IMR-90 (cell line): ENCODE measurements at places on chromosomes 13 and 19. TPM values are rescaled to one million over a fixed set of nuclear protein-coding genes. Genes with fewer than 3 reads are reported as not detected.

The HIPK4 gene
- total RNA-seq: 0.18 and 0.28 TPM in 2 replicates

DNA sequence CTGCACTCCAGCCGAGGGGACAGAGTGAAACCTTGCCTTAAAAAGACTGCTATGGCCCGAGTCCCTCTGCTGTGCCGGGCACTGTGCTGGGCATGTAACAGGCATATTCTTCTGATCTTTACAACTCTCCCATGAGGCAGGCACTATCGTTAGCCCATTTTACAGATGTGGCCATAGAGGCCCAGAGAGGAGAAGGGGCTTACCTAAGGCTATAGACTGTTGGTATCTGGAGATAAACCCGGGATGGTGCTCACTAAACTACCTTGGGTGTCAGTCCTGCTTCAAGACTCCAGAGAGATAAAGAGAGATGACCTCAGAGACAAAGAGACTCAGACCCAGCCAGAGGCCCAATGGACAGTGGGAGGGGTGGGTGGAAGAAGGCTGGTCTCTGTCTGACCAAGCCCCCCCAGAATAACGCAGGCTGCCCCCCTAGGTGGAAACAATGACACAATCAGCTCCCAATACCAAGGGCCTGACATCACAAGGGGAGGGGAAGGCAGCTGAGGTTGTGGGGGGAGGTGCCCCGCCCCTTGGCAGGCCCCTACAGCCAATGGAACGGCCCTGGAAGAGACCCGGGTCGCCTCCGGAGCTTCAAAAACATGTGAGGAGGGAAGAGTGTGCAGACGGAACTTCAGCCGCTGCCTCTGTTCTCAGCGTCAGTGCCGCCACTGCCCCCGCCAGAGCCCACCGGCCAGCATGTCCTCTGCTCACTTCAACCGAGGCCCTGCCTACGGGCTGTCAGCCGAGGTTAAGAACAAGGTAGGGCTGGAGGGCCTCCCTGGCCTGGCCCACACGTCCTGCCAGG lies at the start of gene CNN1:
Gene CNN1 (plus strand): TSS at position 620 of the 805 bp plus-strand sequence. CDS start 77 bp downstream, at position 697.
- peak; percentile 90 for DNase-seq

GRCh38 chr13:102599426-102600012 lies 2.7 kb downstream of the TPP2 start:
- DNase-seq: no peak

GRCh38 chr13:114096811-114097211 lies 35.6 kb downstream of the RASA3 start:
- DNase-seq: no peak

DNA sequence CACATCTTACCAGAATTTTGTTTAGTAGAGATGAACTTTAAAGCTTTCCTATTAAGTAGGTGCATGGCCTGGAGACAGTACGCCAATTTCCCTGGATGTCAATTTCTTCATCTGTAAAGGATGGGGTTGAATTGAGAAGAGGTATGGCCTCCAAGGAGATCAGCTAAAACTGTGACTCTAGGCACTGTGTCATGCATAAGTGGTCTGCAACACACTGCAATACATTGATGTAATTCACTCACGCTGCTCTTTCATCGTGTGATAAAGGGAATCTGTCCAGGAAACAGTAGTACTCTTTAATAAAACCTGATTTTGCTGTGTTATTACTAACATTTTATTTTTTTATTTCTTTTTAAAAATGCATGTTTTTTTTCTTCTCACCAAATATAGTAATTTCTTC lies 795.8 kb downstream of the DIAPH3 start:
- DNase-seq: no peak

DNA sequence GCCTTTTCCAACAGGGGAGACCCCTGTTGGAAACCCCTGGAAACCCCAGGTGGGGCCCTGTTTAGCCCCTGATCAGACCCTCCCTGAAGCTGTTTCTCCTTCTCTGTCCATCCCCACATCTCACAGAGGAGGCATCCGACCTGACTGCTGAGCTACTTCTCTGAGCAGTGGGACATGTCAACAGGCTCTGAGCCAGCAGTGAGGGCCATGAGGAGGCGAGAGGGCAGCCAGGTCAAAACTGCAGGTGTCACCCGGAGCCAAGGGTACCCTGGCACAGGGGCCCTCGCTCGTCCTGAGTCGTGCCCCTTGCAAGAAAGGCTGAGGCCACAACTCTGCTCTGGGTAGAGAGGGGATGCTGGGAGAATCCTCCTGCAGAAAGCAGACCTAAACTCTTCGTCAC lies 13.6 kb downstream of the PEPD start:
- DNase-seq: no peak

The FXYD1 gene
- total RNA-seq: 0.18 TPM in 1 of 2 replicates, not detected in the other

The CLEC17A gene
- not detected in 2 replicates for total RNA-seq

DNA sequence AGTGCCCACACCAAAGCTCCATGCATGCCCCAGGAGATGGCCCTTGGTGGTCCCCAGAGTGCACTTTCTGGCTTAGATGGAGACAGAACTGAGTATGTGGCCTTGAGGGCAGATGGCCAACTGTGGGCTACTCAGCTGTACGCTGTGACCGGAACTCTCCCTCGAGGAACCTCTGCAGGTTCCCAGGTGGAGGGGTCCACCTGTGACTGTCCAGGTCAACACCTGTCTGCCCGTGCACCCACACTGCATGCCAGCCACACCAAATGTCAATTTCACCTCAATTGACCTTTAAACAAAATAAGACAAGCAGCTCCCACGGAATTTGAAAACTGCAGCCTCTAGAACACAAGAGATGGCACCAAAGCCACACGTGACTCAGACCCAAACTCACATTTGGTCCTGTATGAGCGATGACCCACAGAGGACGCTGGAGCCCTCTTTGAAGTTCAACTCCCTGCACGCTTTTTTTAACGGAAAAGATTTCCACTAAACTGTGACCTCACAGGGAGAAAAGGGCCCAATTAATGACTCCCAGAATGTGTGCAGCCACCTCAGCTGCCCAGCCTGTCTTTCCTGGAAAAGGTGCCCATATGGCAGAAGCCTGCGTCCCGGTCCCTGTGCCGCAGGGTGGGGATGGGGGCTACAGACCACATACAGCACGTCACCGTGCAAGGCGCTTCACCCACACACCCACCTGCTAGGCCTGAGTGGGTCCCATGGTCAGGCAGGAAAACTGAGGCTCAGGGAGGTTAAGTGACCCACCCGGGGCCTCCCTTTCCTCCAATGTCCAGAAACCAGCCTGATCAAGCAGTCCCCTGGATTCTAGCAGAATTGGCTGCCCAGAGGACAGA lies 47.7 kb downstream of the KLF2 start:
- DNase-seq: no peak

DNA sequence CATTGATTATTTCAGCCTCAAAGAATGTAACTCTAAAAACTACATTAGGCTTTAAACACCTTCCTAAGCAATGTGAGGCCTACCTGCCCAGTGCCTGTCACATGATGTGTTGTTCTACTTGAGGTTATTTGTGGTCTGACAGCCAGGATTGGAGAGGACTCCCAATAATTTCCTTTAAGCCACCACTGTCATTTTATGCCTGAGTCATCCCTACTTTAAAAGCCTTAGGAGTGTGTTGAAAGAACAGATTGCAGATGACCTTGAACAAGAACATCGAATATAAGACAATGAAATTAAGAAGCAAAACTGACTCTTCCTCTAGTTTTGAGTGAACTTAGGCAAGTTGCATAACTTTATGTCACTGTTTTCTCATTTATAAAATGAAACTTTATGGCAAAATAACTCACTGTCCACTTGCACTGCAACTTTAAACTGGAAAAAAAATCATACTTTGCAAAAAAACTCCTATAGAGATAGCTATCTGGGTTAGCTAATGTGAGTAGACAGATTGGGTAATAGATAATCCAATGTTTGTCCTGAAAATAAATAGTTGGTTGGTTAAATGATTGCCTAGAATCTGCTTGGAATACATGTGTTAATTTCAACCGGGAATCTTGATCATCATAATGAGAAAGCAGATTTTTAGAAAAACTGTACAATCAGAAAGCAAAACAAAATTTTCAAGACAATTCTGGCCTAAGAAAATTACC lies 361.2 kb downstream of the SUCLA2 start:
- DNase-seq: no peak
